ENCODE measurements at places on chromosomes 6 and 20.

- H3K4me3 ChIP-seq = no peak overlapping the region
- DNase-seq = no peak
- no peaks in the 10 kb centered on the region for H3K27me3 ChIP-seq
- H3K4me1 ChIP-seq = no peaks in the 10 kb centered on the region
These were observed 443.4 kb upstream of the MMS22L start for GRCh38 chr6:97726378-97726777.

- H3K4me1 ChIP-seq = no peaks in the 10 kb centered on the region
- DNase-seq = no peak
- H3K27me3 ChIP-seq = no peaks in the 10 kb centered on the region
These were observed 378.7 kb upstream of the ADGRB3 start for GRCh38 chr6:68256391-68256790.

DNA sequence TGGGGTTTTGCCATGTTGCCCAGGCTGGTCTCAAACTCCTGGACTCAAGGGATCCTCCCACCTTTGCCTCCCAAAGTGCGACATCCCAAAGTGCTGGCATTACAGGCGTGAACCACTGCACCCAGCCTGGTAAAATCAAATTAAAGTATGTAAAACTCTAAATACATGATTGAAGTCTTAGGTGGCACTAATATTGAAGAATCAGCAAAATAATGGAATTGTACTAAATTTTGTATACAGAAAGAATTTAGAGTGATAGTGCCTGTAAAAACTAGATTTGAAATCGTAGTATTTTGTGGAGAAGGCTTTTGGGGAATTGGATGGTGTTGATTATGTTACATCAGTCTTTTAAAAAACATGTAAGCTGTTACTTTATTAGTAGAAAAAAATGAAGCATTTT is 10.0 kb upstream of the PRDM1 start:
- no peak overlapping the region for H3K4me3 ChIP-seq
- H3K27ac ChIP-seq = no peak overlapping the region
- peaks cover 20% of the 10 kb centered on the region for H3K4me1 ChIP-seq
- no peak for DNase-seq

- no peaks in the 10 kb centered on the region for H3K27me3 ChIP-seq
- DNase-seq = no peak
- H3K36me3 ChIP-seq = no peaks in the 10 kb centered on the region
- H3K4me1 ChIP-seq = peaks cover 38% of the 10 kb centered on the region
- no peak overlapping the region for H3K4me3 ChIP-seq
- H3K27ac ChIP-seq = no peak overlapping the region
These were observed 26.8 kb downstream of the PTCHD4 start for GRCh38 chr6:48084201-48084600.

GRCh38 chr6:30145818-30146217 is 9.9 kb downstream of the TRIM40 start:
- no peaks in the 10 kb centered on the region for H3K36me3 ChIP-seq
- H3K4me3 ChIP-seq = no peak overlapping the region
- no peaks in the 10 kb centered on the region for H3K4me1 ChIP-seq
- no peak overlapping the region for H3K27ac ChIP-seq
- H3K27me3 ChIP-seq = peaks cover 41% of the 10 kb centered on the region

DNA sequence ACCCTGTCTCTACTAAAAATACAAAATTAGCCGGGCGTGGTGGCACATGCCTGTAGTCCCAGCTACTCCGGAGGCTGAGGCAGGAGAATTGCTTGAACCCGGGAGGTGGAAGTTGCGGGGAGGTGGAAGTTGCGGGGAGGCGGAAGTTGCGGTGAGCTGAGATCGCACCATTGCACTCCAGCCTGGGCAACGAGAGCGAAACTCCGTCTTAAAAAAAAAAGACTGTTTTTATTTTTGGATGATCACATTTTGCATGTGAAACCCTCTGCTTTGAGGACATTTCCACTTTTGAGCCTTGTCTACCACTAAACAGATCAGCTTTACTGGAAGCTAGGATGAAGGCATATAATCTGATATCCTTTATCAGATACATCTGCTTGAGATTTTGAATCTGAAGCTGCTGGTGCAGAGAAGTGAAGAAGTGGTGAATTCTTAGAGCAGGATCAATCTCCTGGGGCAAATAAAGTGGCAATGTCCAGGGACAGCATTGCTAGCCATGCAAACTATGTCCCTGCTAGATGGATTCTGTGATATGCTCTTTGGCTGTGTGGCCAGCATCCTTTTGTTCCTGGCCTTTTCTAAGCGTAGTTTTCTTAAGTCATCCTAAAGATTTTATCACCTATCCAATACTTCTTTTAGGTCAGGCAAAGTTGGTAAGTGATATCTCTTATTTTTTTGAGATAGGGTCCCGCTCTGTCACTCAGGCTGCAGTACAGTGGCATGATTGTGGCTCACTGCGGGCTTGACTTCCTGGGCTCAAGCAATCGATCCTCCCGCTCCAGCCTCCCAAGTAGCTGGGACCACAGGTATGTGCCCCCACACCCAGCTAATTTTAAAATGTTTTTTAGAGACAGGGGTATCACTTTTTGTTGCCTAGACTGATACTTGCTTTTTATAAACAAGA is 23.3 kb downstream of the RBL1 start:
- H3K27me3 ChIP-seq = no peaks in the 10 kb centered on the region
- H3K36me3 ChIP-seq = peaks cover 10% of the 10 kb centered on the region
- peak overlapping the region; percentile 93 for H3K27ac ChIP-seq
- H3K4me1 ChIP-seq = peaks cover 31% of the 10 kb centered on the region
- DNase-seq = no peak

DNA sequence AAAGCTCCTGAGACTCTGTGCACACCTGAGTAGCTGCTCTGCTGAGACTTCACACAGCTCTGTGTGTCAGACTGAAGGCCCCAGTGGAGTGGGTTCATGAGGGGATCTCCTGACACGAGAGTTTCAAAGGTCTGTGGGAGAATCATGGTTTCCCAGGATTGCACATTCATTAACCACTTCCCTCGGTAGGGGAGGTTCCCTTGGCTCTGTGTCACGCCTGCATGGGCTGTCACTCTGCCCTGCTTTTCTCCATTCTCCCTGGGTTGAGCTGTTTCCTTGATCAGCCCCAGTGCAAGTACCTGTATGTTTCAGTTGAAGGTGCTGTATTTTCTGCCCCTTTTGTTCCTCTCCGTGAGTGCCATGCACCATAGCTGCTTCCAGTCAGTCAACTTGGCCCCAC is 236.9 kb downstream of the EPM2A start:
- peaks cover 2% of the 10 kb centered on the region for H3K27me3 ChIP-seq
- DNase-seq = no peak
- H3K4me3 ChIP-seq = no peak overlapping the region
- H3K4me1 ChIP-seq = no peaks in the 10 kb centered on the region
- H3K27ac ChIP-seq = no peak overlapping the region
- H3K36me3 ChIP-seq = no peaks in the 10 kb centered on the region

GRCh38 chr6:133977983-133978895 is 25.2 kb downstream of the TBPL1 start:
- peak overlapping the region; percentile 38 for H3K27ac ChIP-seq
- DNase-seq = peak; percentile 66
- H3K4me1 ChIP-seq = peaks cover 40% of the 10 kb centered on the region
- no peaks in the 10 kb centered on the region for H3K27me3 ChIP-seq
- H3K4me3 ChIP-seq = no peak overlapping the region

- H3K36me3 ChIP-seq = no peaks in the 10 kb centered on the region
- H3K27ac ChIP-seq = no peak overlapping the region
- H3K27me3 ChIP-seq = no peaks in the 10 kb centered on the region
- DNase-seq = no peak
These were observed 61.8 kb downstream of the MLIP start for GRCh38 chr6:54173089-54173488.

DNA sequence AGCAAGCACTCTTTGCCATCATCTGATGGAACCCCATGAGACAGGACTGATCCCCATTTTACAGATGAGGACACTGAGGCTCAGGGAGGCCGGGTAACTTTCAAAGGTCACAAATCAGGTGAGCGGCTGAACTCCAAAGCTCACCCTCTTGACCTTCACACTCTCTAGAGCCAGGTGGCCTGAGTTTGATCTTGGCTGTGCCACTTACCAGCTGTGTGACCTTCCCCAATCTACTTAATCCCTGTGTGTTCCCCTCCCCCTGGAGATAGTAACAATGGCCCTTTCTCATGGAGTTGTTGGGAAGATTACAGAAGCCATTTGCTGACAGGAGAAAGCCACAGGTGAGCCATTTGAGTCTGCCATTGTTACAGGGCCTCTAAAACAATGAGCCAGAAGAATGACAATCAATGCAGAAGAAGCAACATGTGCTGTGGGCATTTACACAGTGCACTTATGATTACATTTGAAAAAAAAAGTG is 34.5 kb downstream of the BMP7 start:
- no peaks in the 10 kb centered on the region for H3K4me1 ChIP-seq
- H3K36me3 ChIP-seq = no peaks in the 10 kb centered on the region

GRCh38 chr6:87700397-87701343 is 1.4 kb downstream of the AKIRIN2 start:
- H3K27me3 ChIP-seq = peaks cover 4% of the 10 kb centered on the region
- peak; percentile 75 for DNase-seq
- H3K4me1 ChIP-seq = peaks cover 47% of the 10 kb centered on the region
- peak overlapping the region; percentile 99 for H3K27ac ChIP-seq
- H3K36me3 ChIP-seq = peaks cover 26% of the 10 kb centered on the region

DNA sequence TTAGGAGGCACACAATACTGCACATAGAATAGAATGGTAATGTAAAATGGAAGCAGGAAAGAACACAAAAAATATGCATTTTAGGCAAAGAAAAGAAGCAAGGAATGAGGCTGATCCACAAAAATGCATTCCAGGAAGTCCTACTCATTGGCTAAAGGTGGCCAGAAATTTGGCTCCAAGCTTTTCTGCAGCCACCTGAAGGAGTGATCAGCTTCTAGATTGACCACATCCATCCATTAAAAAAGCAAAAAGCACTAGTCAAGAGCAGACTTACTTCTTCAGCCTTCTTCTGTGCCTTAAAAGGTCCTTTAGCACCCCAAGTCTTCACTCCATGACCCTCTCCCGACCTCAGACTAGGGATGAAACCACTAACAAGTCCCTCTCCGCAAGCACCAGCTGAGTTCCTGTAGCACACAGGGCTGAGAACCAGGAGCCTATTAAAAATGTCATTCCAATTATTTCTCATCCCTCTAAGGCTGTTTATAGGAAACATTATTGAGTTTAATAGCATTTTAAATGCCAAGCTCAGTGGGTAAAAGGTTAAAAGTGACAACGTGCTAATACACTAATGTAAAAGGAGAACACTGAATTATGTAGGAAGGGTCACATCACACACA is 36.5 kb downstream of the TRAM2 start:
- peaks cover 100% of the 10 kb centered on the region for H3K4me1 ChIP-seq
- H3K4me3 ChIP-seq = peak overlapping the region; percentile 83
- H3K27me3 ChIP-seq = no peaks in the 10 kb centered on the region
- DNase-seq = peak; percentile 73
- H3K27ac ChIP-seq = peak overlapping the region; percentile 89

DNA sequence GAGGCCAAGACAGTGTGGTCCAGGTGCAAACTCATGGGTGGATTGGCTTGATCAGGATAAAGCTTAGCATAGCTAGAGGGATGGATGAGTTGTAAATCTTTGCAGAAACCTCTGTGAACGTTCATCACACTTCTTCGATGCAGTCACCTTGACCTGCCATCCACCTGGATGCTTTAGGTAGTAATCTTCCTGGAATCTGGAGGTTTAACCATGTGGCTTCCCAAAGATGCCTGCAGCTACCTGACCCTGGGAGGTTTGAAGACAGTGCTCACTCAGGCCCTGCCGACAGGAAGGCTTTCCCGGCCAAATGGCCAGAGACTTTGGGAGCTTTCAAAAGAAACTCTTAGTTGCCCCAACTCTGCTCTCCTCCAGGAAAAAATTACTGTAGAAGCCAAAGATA is 55.4 kb upstream of the ERVFRD-1 start:
- no peaks in the 10 kb centered on the region for H3K36me3 ChIP-seq
- H3K27ac ChIP-seq = no peak overlapping the region
- no peak overlapping the region for H3K4me3 ChIP-seq
- peaks cover 12% of the 10 kb centered on the region for H3K4me1 ChIP-seq
- H3K27me3 ChIP-seq = no peaks in the 10 kb centered on the region
- DNase-seq = no peak

GRCh38 chr20:48821261-48821920 is 6.4 kb downstream of the PREX1 start:
- H3K27me3 ChIP-seq = peaks cover 10% of the 10 kb centered on the region
- no peaks in the 10 kb centered on the region for H3K36me3 ChIP-seq
- DNase-seq = no peak
- H3K4me3 ChIP-seq = no peak overlapping the region
- H3K4me1 ChIP-seq = peaks cover 40% of the 10 kb centered on the region

- H3K36me3 ChIP-seq = no peaks in the 10 kb centered on the region
- H3K4me1 ChIP-seq = no peaks in the 10 kb centered on the region
- peak; percentile 10 for DNase-seq
These were observed 22.5 kb downstream of the SLC17A4 start for GRCh38 chr6:25777031-25777430.

- H3K27me3 ChIP-seq = no peaks in the 10 kb centered on the region
- peak; percentile 54 for DNase-seq
- peak overlapping the region; percentile 80 for H3K4me3 ChIP-seq
- H3K27ac ChIP-seq = peak overlapping the region; percentile 92
- H3K4me1 ChIP-seq = peaks cover 43% of the 10 kb centered on the region
These were observed 37.6 kb upstream of the HINT3 start for GRCh38 chr6:125918681-125919566.

- peaks cover 8% of the 10 kb centered on the region for H3K4me1 ChIP-seq
- peaks cover 5% of the 10 kb centered on the region for H3K36me3 ChIP-seq
- H3K4me3 ChIP-seq = no peak overlapping the region
- no peak overlapping the region for H3K27ac ChIP-seq
- no peak for DNase-seq
- H3K27me3 ChIP-seq = no peaks in the 10 kb centered on the region
These were observed 192.9 kb downstream of the AIG1 start for GRCh38 chr6:143253586-143253985.

- H3K27ac ChIP-seq = no peak within 1 kb of the TSS
- DNase-seq = no peak
- peaks cover 4% of the 10 kb centered on the region for H3K36me3 ChIP-seq
These were observed at the start of gene SLC13A3 for GRCh38 chr20:46651091-46651962. TSS of gene SLC13A3 (minus strand) at chr20:46651459. CDS start at chr20:46651421, 38 bp downstream.

- H3K4me3 ChIP-seq = peak overlapping the region; percentile 83
- DNase-seq = peak; percentile 45
- peaks cover 2% of the 10 kb centered on the region for H3K27me3 ChIP-seq
- H3K27ac ChIP-seq = peak overlapping the region; percentile 98
- peaks cover 56% of the 10 kb centered on the region for H3K4me1 ChIP-seq
- peaks cover 50% of the 10 kb centered on the region for H3K36me3 ChIP-seq
These were observed 24.7 kb downstream of the TBC1D7 start for GRCh38 chr6:13303668-13304017.

GRCh38 chr6:128538763-128539162 is 18.4 kb upstream of the PTPRK start:
- H3K4me1 ChIP-seq = peaks cover 75% of the 10 kb centered on the region
- H3K36me3 ChIP-seq = 0 out of 2 replicates have a peak, but pooled peaks cover 4% of the 10 kb centered on the region
- DNase-seq = peak; percentile 44
- peak overlapping the region; percentile 88 for H3K27ac ChIP-seq

GRCh38 chr20:7820897-7821296 is 119.4 kb downstream of the HAO1 start:
- peaks cover 3% of the 10 kb centered on the region for H3K27me3 ChIP-seq
- no peak for DNase-seq
- no peaks in the 10 kb centered on the region for H3K36me3 ChIP-seq
- H3K4me1 ChIP-seq = no peaks in the 10 kb centered on the region
- H3K4me3 ChIP-seq = no peak overlapping the region

DNA sequence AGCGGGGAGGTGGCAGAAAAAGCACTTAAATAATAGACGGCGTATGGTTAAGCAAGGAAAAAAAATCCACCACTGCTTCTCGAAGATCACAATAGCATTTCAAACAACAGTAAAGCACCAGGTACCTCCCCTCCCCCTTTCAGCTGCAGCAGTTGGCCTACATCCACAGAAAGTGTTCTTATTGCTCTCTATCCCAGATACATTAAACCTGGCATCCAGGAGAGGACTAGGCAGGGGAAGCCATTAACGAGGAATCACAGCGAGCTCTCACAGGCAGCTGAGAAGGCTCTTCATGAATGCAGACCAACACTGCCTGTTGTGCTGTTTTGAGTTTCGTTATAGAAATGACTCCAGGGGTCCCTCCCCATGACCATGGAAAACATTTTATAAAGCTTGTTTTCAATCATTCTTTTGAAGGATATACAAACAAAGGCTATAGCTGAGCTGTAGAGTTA is 11.8 kb downstream of the FYN start:
- H3K36me3 ChIP-seq = no peaks in the 10 kb centered on the region
